ENCODE measurements at places on chromosomes 5 and 9.

- no peak for DNase-seq
These were observed 17.2 kb upstream of the PAM start for GRCh38 chr5:102737805-102738469.

DNA sequence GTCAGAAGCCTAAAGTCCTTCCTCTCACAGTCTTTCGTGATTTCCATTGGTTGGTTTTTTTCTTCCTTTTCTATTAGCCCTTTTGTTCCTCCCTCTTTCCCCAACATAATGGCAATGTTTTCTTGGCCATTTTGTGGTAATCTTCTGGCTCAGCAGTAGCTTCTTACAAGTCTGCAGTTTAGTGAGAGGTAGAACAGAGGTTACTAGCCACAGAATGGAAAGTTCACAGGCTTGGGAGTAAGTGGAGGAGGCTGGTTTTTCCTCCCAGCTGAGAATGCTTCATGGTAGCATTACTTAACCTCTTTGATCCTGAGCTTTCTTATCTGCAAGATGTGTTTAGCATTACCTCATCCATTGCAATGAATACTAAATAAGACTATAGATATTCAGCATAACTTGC is 346.9 kb downstream of the NFIB start:
- no peak for DNase-seq

GRCh38 chr5:23216345-23216744 is 291.1 kb upstream of the PRDM9 start:
- no peak for DNase-seq

DNA sequence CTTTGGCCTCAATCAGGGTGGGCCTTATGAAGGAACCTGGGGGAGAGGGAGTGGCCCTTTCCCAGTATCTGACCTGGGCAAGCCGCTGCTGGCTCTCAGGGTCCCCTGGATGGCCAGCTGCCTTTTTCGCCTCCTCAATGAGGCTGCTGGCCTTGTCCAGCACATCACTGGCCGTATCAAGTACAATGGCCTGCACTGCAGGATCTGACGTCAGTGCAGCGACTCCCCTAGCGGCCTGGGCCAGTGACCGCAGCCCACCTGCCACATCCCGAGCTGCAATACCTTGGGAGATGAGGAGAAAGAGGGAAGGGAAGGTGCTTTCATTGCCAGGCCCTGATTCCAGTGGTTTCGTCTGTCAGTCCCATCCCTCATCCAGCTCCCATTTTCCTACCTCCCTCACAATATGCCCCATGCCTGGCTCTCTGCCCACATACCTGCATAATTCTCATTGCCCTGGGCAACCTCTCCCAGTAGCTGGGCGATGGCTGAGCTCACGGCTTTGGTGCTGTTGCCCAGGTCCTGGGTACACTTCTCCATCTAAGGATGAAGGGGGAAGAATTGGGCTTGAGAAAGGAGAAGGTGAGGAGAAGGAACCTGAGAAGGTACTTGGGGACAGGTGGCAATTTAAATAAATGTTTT is 19.1 kb downstream of the TLN1 start:
- no peak for DNase-seq
